ENCODE measurements at places on chromosomes 2 and 18.

GRCh38 chr2:136436936-136437335 lies 319.0 kb upstream of the CXCR4 start:
- no peak for DNase-seq

GRCh38 chr2:49753344-49753985 lies 599.1 kb upstream of the FSHR start:
- DNase-seq = no peak

DNA sequence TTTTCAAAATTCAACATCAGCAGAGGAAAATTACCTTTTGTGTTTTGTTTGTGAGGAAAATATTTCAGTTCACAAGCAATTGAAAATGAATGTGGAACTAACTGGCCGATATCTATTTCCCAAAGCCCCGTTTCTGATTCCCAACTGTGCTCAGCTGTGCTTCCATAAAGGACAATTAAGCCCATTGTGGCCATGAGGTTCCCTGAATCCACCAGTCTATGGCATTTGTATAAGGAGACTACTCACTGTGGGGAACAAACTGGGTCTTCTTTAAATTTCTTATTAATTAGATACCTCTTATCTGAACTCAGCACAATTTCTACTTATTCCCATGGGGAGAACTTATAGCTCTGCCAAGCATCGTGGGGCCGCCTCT lies 31.4 kb upstream of the AGAP1 start:
- DNase-seq = no peak

GRCh38 chr2:106104332-106105062 lies 89.6 kb downstream of the UXS1 start:
- peak; percentile 42 for DNase-seq

GRCh38 chr2:199148076-199148845 lies 309.5 kb downstream of the SATB2 start:
- no peak for DNase-seq

- DNase-seq = no peak
Measured at GRCh38 chr18:34787931-34788532, 77.9 kb downstream of the DTNA start.

GRCh38 chr2:44965684-44966083 lies 24.2 kb downstream of the SIX3 start:
- no peak for DNase-seq

GRCh38 chr2:99487906-99488305 lies 1.9 kb downstream of the REV1 start:
- no peak for DNase-seq

DNA sequence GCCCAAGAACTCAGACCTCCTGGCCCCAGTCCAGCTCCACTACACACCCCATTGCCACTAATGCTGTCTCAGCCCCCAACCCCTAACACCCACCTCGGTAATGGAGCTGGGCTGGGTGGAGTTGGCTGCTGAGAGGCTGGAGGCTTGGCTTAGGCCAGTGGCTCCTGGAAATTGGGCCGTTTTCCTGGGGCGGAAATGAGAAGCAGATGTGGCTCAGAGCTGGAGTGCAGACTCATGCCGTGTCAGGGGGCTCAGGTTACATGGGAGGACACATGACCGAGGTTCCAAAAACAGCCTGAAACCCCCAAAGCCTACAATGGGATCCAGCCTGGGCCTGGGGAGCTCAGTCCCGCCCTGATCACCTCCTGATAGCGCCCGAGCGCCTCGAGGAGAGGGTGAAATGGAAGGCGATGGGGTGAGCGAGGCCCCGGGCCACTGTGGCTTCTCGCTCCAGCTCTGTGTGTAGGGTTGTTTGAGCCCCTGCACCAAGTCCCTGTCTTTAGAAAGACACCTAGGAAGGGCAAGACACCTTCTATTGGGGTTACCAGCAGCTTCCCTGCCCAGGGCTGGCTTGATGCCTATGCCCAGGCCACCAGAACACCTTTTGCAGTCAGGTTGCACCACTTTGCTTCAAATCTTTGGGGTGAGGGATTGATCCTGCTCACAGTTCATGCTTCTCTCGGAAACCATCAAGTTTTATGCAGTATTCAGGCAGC lies 175.7 kb upstream of the HAAO start:
- no peak for DNase-seq

DNA sequence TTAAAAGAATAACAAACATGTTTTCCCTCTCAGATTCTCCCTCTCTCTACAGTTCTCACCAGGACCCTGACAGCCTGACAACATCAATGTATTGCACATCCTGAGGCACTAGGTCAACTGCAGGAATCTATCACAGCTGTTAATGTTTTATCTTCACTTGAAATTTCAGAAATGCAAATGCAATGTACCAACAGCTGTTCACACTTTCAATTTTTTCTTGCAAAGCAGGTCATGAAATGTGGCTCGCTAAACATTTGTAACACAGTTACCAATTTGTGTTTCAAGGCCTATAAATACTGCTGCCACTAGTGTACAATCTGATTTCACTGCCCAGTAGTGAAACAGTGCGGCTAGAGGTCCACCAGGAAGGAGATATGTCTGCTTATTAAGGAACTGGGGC lies 147.8 kb downstream of the EXOC6B start:
- no peak for DNase-seq

DNA sequence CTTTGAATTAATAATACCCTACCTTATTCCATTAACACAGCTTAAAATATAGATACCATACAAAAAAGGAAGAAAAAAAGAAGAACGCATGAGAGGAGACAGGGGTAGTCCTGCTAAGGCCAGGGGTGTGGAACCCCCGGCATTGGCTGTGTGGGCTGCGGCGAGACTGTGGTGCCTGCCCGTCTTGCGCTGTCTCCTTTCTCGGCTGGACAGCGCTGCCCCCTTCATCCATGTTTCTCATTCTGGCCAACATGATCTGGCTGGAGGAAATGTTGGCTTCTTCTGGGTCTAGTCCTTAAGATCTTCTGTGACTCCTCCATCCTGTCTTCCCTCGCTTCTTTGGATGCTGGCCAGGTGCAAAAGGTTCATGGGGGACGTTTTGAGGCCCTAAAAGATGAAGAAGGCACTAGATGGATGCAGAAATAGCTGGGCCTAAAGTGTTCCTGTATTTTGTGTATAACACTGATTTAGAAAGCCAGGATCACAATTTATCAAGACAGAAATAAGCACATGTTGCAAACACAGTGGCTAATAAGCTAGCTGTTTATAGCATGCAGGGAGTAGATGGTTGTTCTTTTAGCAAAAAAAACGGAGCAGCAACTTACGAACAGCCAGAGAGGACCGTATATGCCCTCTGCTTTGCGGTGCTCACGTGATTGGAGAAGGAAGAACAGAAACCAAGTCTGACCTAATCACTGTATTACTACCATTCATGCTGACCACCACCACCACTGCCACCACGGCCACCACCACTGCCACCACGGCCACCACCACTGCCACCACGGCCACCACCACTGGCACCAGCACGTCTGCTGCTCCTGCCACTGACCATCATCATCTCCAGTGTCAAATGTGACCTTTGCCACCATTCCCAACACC lies 71.7 kb upstream of the ASB18 start:
- no peak for DNase-seq

DNA sequence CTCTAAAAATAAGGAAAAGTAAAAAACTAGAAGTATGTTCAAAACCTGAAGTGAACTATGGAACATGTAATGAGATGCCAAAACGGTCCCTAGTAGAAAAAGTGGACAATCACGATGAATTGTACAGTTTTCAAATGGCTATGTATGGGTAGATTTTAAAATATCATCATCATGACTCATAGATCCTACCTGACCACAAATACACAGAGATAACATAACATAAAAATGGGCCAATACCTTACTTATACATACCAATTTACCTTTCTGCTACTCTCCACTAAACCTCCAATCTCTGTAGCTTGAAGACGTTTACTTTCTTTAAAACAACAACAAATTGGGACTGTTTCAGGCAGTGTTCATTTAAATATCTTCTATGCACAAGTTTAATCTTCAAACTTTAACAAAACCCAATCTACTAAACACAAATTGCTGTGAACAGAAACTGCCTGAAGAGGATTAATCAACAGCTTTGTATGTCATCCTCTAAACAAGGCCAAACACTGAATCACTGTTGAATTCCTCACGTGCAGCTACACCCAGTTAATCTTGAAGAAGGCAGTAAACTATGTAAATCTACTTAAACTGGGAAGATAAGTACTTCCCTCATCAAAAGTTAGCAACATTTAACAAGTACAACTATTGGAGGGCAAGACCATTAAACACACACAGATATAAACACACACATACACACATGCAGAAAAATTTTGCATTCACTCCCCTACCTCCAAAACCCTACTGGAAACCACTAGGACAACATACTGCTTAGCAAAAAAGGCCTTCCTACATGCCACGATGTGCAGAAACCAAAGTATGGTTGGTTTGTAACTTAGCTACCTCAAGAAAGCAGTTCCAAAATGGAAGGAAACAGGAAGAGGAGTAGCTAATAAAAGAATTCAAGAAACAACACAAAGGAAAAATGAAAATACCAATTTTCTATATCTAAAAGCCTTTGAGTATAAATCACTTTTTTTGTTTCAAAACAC lies 90.3 kb downstream of the RBMS1 start:
- no peak for DNase-seq
